ENCODE measurements at places on chromosomes 5 and 9. TPM values are rescaled to one million over a fixed set of nuclear protein-coding genes. Genes with fewer than 3 reads are reported as not detected.

F2R gene
- total RNA-seq = 70.8 TPM

CMYA5 gene
- 1.3 TPM for total RNA-seq

IL5 gene
- total RNA-seq = not detected

PKN3 gene
- total RNA-seq = 0.55 TPM

SLC46A2 gene
- total RNA-seq = not detected

TMEM252 gene
- not detected for total RNA-seq

BARHL1 gene
- total RNA-seq = not detected

UNC5A gene
- under 0.01 TPM for total RNA-seq

LCN1 gene
- total RNA-seq = 0.65 TPM

CDH10 gene
- total RNA-seq = 1.7 TPM

SPATA31A3 gene
- not detected for total RNA-seq

SNCB gene
- total RNA-seq = not detected

PCDHGB3 gene
- total RNA-seq = 5.4 TPM

TTC23L gene
- 0.37 TPM for total RNA-seq

PGM5 gene
- 14.9 TPM for total RNA-seq

KCTD16 gene
- total RNA-seq = 2.4 TPM

CDKN2B-AS1 gene
- total RNA-seq = 4.8 TPM

PCDHA7 gene
- total RNA-seq = 0.57 TPM

FAM153A gene
- total RNA-seq = not detected

LRRC19 gene
- not detected for total RNA-seq

FOXD1 gene
- total RNA-seq = 0.28 TPM

SLC35A4 gene
- total RNA-seq = 14.9 TPM

GARIN3 gene
- not detected for total RNA-seq

FGF18 gene
- not detected for total RNA-seq

SLC45A2 gene
- 0.14 TPM for total RNA-seq

C9orf50 gene
- total RNA-seq = 0.18 TPM

PCDHB14 gene
- 0.85 TPM for total RNA-seq

ROPN1L gene
- 0.28 TPM for total RNA-seq

SPATA31A6 gene
- not detected for total RNA-seq

C9orf72 gene
- total RNA-seq = 5.7 TPM

RABGAP1 gene
- total RNA-seq = 35.0 TPM

C5 gene
- total RNA-seq = 4.5 TPM

PFN3 gene
- not detected for total RNA-seq

Data from smooth muscle cell of bladder (primary cell).